ENCODE measurements at places on chromosomes 7 and 10.

DNA sequence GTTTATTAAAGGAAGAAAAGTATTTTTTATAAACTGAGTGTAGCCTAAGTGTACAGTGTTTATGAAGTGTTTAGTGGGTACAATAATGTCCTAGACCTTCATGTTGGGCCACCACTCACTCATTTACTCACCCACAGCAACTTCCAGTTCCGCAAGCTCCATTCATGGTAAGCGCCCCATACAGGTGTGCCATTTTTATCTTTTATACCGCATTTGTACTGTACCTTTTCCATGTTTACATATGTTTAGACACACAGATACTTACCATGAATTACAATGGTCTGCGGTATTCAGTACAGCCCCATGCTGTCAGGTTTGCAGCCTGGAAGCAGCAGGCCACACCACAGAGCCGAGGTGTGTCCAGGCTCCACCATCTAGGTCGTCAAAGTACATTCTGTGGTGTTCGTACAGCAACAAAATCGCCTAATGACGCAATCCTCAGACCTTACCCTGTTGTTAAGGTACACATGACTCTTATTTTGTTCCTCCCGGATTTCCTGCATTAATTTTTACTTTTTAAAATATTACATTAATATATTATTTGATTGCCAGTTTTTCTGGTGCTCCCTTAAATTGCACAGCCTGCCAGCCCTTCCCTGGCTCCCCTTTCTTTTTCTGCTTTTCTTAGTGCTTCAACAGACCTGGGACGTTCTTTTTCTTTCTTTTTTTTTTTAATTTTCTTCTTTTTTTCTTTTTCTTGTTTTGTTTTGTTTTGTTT is 881 bp upstream of the SSBP1 start:
- DNase-seq: no peak

DNA sequence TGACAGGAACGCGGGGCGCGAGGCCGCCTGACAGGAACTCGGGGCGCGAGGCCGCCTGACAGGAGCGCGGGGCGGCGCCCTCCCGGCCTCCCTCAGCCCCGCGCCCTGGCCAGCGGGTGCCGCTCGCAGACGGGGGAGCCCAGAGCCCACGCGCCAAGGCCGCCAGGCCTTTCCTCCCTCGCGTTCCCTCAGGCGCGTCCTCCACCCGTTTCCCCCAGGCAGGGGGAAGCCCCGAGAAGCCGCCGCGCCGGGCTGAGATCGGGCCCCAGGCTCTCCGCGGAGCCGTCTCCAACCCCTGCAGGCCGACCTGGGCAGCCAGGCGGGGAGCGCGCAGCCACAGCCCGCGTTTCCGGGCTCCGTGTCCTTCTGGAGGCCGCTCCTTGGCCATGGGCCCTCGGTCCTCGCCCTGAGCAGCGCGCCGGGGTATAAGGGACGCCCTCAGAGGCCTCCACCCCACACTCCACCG is 17.7 kb downstream of the PTPRN2 start:
- DNase-seq: no peak

DNA sequence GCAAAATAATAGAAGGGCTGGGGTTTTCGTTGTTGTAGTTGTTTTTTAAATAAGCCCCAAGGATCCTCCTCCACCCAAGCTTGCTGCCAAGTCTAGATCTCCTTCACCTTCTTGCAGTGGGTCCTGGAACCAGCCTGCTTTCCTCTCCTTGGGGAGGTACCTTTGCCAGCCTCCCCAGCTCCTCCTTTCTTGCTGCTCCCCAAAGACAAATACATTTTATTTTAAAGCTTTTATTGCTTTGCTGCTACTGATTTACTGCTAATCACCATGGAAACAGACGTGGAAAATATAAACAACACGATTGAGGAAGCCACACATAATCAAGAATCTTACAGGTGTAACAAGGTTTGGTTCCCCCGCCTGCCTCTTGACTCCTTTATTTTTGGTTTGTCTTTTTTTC is 17.4 kb upstream of the SLF2 start:
- no peak for DNase-seq

DNA sequence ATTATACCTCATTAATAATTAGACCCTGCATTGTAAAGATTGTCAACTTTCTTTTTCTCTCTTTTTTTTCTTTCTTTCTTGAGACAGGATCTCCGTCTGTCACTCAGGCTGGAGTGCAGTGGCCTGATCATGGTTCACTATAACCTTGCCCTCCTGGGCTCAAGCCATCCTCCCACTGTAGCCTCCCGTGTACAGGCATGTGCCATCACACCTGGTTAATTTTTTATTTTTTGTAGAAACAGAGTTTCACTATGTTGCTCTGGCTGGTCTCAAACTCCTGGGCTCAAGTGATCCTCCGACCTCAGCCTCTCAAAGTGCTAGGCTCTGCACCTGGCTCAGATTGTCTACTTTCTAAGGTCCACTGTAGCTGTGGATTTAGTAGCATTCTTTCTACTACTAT is 50.7 kb downstream of the MDFIC start:
- DNase-seq: no peak

DNA sequence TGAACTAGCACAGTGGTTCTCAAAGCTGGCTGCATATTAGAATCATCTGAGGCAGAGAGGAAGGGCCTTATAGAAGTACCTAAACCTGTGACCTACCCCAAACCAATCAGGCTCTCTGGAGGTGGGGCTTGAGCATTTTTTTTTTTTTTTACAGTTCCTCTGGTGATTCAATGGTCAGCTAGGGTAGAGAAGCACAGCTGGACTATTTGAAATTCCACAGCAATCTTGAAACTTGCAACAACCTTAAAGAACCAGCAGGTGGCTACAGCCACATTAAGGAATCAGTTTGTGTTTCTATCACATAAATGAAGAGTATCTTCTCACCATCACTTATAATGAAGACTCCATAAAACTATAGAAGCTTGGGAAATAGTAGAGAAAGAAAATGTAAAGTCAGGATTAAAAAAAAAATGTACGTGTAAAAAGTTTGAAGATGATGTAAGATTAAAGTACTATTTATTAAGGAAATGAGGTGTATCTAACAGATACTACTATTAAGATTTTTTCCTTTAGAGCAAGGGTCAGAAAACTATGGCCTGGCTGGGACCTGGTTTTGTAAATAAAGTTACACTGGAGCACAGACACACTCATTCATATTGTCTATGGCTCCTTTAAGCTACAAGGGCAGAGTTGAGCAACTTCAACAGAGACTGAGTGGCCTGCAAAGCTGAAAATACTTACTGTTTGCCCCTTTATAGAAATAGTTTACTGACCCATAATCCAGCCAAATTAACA is 3.8 kb downstream of the RTKN2 start:
- no peak for DNase-seq
